ENCODE measurements at places on chromosomes 11 and 22. TPM values are rescaled to one million over a fixed set of nuclear protein-coding genes. Genes with fewer than 3 reads are reported as not detected.

DNA sequence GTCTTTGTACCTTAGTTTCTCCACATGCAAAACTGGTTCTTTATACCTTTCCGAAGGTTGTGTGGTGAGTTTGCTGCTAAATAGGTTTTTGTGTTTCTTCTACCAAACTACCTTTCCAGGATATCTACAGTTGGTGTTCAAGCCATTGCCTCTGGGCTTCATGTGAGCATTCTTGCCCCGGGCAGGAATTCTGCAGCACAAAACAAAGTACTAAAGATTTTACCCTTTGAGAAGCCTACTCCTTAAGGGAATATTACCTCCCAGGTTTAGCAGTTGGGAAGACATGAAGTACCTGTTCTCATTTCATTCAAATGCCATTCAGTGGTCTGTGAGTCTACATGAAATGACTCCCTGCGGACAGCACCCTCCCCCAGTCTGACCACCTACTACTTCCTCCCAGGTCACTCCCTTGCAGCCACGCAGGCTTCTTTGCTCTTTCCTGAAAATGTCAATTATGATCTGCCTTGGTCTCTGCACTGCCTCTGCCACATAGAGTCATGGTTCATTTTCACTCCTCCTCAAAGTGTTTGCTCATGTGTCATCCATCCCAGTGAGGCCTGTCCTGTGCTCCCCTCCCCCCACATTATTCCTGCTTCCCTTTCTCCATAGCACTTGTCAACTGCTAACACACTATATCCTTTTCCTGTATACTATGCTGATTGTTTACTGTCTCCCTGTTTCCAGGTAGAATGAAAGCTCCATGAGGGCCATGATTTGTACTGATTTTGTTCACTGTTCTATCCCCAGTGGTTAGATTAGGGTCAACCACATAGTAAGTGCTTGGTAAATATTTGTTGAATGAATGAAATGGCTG is 36.9 kb downstream of the PACS1 start:
- H3K4me3 ChIP-seq = no peak overlapping the region
- H3K36me3 ChIP-seq = no peaks in the 10 kb centered on the region
- peaks cover 18% of the 10 kb centered on the region for H3K4me1 ChIP-seq
- no peaks in the 10 kb centered on the region for H3K27me3 ChIP-seq
- peak overlapping the region; percentile 19 for H3K27ac ChIP-seq

GRCh38 chr11:104620991-104621390 is 277.3 kb downstream of the CASP12 start:
- H3K27ac ChIP-seq = no peak overlapping the region
- H3K36me3 ChIP-seq = no peaks in the 10 kb centered on the region
- DNase-seq = no peak
- no peak overlapping the region for H3K4me3 ChIP-seq

DNA sequence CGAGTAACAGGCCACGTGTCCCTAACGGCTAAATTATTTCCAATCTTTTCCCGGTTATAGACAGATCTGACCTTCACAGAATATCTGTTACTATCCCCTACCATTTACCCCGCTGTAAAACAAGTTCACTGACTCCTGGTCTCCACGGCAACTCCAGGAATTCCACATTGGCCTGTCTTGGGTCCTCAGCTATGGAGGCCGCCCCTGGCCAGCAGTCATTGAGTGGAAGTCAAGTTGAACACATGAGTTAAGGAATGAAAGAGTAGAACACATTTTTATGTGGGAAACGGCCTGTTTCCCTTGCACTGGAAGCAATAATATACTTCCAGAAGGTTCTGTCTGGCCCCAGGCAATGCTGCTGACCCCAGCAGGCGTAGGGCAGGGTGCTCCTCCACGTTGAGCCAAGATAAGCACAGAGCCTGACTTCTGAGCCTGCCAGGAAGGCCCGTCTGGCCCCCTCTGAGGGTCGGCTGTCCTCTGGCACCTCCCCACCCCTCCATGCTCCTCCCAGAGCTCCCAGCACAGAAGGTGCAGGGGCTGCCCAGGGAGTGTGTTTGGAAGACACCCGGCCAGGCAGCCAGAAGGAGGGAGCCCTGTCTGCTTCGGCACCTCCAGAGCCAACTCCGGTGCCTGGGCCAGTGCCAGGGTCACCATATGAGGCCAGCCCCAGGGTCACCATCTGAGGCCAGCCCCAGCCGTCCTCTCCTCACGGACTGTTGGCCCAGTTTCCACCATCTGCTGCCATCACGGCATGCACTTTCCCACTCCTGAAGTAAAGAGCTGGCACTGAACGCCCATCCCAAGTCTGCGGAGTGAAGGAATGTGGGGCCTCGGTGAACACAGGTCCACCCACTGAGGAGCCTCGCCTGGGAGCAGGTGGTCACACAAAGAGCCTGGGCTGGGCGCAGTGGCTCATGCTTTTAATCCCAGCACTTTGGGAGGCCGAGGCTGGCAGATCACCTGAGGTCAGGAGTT is 813.2 kb downstream of the BRD1 start:
- no peak overlapping the region for H3K27ac ChIP-seq
- no peak overlapping the region for H3K4me3 ChIP-seq
- no peak for DNase-seq
- H3K36me3 ChIP-seq = no peaks in the 10 kb centered on the region
- peaks cover 5% of the 10 kb centered on the region for H3K27me3 ChIP-seq

DNA sequence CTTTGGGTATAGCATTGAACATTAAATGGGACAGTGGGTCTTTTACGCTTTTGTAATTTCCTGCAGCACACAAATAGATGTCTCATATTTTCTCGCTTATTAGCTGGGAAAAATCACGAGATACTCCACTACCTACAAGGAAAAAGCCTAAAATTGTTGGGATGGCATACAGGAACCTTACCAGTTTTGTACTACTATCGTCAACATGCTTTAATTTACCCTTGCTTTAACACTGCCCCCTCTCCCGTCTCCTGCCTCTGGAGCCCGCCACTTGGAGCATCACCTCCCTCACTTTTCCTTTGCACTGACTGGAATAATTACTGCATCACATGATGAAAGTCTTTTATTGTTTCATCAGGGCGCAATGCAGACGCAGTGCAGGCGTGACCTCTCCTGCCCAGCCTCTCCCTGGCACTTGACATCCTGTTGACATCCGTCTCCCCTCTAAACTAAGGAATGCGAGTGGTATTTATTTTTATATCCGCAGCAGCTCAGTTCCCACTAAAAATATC is 1.0 kb upstream of the FNBP4 start:
- no peaks in the 10 kb centered on the region for H3K27me3 ChIP-seq
- no peak for DNase-seq
- peaks cover 21% of the 10 kb centered on the region for H3K4me1 ChIP-seq
- 0 out of 2 replicates have a peak, but pooled peaks cover 2% of the 10 kb centered on the region for H3K36me3 ChIP-seq
- peak overlapping the region; percentile 99 for H3K27ac ChIP-seq
- H3K4me3 ChIP-seq = peak overlapping the region; percentile 77

GRCh38 chr11:126357969-126358762 is 2.7 kb downstream of the ST3GAL4 start:
- H3K4me1 ChIP-seq = peaks cover 37% of the 10 kb centered on the region
- peak overlapping the region; percentile 86 for H3K4me3 ChIP-seq
- H3K27ac ChIP-seq = peak overlapping the region; percentile 56
- peak; percentile 28 for DNase-seq
- H3K27me3 ChIP-seq = no peaks in the 10 kb centered on the region

DNA sequence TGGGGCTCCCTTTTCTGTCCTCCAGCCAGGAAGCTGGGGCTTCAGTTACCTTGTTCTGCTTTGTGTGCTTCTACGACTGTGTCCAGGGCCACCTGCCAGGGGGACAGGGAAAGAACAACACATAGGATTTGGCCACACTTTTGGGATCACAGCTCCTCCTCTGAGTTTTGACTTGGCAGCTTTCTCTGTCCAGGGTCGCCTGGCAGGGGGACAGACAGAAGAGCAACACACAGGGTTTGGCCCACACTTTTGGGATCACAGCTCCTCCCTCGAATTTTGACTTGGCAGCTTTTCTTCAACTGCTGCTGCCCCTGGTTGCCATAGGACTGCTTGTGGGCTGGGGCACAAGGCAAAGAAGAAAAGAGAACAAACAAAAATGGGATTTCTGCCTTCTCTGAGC is 19.1 kb downstream of the INCENP start:
- H3K27ac ChIP-seq = no peak overlapping the region
- H3K36me3 ChIP-seq = peaks cover 48% of the 10 kb centered on the region
- H3K4me3 ChIP-seq = no peak overlapping the region
- H3K4me1 ChIP-seq = no peaks in the 10 kb centered on the region

GRCh38 chr22:32897400-32897799 is 95.9 kb downstream of the TIMP3 start:
- no peak for DNase-seq
- no peaks in the 10 kb centered on the region for H3K4me1 ChIP-seq
- no peaks in the 10 kb centered on the region for H3K36me3 ChIP-seq
- H3K27ac ChIP-seq = no peak overlapping the region

- DNase-seq = no peak
- no peak overlapping the region for H3K4me3 ChIP-seq
- no peaks in the 10 kb centered on the region for H3K4me1 ChIP-seq
Observed at GRCh38 chr11:131428853-131429252, 58.4 kb downstream of the NTM start.

TRIM44 gene
- total RNA-seq = 22.7 TPM

GRM5 gene
- not detected for total RNA-seq

ZNF280B gene
- 3.7 TPM for total RNA-seq

Data from HepG2 (cell line).